ENCODE measurements at places on chromosomes 1 and 21.

GRCh38 chr1:90986953-90987352, 34.9 kb downstream of the ZNF644 start:
- DNase-seq, result no peak

- DNase-seq, result no peak
Measured at GRCh38 chr1:235275223-235275622, 52.8 kb downstream of the ARID4B start.

DNA sequence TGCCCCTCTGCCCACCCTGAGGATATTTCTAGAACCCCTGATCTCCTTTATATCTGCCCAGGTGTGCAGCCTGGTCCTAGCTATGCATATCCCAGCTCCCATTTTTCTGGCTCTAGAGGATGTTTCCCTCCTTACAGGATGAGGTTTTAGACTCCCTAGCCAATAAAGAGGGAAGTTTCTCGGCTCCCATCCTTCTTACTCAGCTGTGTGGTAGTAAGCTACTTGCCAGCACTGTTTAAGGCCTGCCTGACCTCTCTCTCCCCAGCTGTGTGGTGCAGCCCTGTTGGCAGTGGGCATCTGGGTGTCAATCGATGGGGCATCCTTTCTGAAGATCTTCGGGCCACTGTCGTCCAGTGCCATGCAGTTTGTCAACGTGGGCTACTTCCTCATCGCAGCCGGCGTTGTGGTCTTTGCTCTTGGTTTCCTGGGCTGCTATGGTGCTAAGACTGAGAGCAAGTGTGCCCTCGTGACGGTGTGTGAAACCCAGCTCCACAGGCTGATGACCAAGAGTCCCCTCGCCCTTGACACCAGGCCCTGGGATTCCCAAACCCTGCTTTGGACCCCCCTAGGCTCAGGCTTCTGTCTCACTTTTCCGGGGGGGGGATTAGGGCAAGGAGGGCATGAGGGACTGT, 7.8 kb upstream of the P3R3URF start:
- no peak for DNase-seq

GRCh38 chr1:175272361-175272760, 79.8 kb upstream of the KIAA0040 start:
- no peak for DNase-seq

DNA sequence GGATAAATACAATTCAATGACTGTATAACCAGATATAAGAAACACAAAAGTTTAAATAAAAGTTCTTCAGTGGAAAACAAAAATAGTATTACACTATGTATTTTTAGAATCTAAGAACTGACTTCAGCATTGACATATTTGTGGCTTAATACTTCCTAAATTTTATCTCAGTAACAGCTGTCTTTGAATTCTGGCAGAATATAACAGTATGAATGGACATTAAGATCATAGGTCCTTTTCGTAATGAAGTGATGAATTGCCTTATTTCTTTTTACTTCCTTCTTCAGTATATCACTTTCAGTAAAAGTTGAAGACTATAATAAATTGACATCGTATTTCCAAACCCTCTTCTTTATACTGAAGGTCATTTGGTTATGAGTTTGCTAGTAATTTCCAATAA, 1030.0 kb downstream of the MRPL39 start:
- DNase-seq, result no peak

DNA sequence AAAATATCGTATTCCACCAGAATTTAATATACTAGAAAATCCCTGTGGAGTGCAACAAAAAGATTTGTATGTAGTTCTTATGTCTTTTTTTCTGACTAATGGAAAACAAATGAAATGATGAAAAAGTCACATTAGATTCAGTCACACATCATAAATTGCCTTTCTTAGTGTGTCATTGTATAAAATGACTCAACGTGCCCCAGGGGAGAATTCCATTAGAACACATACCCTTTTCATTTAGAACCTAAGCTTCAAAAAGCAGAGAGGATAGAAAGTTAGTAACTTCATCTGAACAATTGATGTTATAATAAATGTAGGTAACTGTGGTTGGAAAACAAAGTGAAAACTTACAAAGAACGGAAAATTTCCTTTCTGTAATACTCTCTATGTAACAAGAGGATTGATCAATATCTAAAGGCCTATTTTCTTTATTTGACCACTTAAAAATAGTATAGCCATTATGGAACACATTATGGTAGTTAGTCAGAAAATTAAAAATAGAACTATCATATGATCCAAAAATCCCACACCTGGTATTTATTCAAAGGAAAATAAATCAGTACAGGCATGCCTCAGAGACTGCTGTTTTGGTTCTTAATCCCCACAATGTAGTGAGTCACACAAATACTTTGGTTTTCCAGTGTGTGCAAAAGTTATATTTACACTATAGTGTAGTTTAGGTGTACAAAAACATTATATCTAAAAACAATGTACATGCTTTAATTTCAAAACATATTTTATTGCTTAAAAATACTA, 1016.1 kb downstream of the KCNT2 start:
- DNase-seq, result no peak

DNA sequence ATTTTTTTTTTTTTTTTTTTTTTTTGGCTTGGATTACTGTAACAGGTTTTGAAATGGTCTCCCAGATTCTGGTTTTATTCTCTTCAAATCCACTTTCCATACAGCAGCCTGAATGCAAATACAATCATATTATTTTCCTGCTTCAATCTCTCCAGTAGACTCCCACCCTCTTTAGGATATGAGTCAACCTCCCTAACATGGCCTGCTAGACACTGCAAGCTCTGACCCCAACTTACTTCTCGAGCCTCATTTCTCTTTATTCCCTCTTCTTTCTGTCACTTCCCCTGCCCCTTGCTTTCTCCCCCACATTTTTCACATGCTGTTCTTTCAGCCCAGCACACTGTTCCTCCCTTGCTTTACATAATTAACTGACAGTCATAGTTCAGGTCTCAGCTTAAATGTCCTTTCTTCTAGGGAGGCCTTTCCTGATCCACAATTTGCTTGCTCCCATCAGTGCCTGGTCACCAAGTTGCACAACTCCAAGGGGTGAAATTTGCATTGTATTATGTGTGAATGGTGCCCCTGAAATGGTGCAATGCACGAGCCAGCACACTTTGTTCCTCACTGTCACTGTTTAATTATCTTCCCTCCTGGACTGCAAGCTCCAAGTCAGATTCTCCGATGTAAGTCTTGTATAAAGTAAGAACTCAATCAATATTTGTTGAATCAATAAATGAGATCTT, 22.1 kb upstream of the IL19 start:
- DNase-seq, result no peak

DNA sequence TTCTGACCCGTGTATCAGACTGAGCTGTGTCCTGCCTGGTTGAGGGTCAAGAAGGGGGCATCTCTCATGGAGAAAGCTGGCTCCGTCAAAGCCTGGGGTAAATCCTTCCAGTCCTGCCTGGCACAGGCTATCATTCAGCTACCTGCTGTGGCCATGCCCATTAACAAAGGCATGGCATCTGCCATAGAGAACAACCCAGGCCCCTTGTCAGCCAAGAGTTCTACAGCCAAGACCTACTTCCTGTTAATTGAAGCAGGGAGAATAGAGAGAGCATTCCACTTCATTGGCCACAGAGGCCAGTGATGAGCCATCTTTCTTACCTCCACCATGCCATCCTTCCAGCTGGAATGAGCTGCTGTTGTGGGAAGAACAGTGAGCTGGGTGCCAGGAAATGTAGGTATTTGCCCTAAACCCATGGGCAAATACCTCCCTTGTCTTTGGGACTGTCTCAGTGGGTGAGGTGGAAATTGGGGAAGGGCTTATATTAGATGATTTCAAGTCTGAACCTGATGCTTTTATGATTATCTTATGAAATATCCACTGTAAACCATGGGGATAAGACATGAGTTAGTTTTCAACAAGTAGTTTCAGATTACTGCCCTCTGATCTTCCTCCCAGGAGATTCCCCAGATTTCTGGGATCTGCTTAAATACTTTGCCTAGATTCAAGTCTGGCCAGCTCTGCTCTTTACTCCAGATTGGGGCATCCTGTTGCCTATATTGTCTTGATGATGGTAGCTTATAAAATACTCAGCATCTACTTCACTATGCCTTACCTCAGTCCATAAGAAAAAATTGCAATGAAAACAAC, 11.2 kb upstream of the KCNQ4 start:
- DNase-seq, result no peak

GRCh38 chr1:177286396-177286795, 115.6 kb downstream of the BRINP2 start:
- no peak for DNase-seq

- DNase-seq, result no peak
Measured at GRCh38 chr1:204304067-204304466, 55.7 kb downstream of the PLEKHA6 start.

DNA sequence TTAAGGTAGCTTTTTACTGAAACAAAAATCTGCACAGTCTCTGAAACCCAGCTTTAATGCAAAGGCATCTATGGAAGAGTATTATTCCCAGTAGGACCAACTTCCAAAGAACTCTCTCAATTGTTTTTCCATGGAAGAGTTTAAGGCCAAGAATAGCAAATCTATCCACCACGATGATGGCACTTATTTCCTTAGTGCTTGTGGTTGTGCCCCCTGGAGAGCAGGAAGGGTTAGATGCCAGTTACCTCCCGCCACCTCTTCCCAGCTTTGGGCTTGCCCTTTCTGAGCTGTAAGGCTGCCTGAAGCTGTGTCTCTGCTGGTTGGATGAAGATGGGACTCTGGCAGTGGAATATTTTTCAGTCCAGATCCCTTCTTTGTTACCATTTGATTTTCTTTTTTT, 4.8 kb upstream of the ATP1A1 start:
- DNase-seq, result no peak

DNA sequence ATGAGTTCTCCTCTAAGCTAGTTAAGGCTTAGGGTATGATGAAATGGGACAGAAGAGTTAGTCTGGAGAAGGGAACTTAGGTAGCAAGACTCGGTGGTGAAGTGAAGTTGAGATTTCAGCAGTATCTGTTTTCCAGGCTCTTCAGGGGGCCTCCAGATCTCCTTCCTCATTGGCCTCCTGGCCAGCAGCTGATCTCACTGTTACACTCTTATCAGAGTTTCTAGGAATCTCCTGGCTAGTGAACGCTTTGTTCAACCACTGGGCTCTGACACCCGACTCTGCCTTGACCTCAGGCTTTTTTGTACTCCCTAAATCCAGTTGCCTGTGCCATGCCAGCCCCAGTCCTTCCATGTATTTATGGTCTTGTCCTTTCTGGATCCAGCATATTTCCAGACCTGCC, 311.0 kb downstream of the ASTN1 start:
- DNase-seq, result no peak

GRCh38 chr1:204041803-204042505, 31.0 kb upstream of the SOX13 start:
- DNase-seq, result no peak

- DNase-seq, result no peak
Measured at GRCh38 chr21:16789636-16790035, 723.2 kb upstream of the CXADR start.

DNA sequence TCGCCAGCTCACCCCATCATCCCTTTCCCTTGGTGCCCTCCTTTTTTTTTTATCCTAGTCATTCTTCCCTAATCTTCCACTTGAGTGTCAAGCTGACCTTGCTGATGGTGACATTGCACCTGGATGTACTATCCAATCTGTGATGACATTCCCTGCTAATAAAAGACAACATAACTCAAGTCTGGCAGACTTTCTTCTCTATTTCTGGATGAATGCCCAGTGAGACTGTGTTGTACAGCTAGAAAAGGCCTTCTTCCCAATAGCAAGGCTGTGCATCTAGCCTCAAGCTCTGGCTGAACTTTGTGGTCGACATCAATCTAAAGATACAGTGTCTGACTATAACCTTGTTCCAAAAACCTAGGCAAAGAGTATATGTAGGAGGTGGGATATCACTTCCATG, 6.4 kb downstream of the IL24 start:
- DNase-seq, result no peak

GRCh38 chr21:17428484-17428869, 84.4 kb upstream of the CXADR start:
- DNase-seq, result no peak

DNA sequence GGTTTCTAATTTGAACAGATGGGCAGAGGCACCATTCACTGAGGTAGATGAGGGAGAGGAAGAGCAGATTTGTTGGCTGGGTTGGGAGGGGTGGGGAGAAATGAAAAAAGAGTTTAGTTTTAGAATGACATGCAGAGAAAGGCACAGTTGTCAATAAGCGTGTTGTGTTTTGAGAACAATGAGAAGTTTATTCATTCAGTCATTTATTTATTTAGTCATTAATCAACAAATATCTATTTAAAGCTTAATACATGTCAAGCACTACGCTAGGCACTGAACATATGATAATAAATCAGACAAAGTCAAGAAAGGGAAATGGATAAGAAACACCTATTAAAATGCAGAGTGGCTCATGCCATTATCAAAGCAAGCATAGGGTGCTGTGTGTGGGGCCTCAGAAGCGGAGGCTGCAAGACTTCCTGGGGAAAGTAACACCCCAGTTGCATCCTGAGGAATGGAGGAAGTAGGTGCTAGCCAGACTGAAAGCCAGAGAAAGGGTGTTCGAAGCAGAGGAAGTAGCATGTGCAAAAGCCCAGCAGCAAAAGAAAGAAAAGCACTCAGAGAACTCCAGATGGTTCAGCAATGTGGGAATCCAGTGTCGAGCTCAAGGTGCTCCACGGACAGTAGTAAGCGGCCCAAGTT, 114.1 kb downstream of the RNF220 start:
- no peak for DNase-seq

- DNase-seq, result no peak
Measured at GRCh38 chr1:65791396-65791795, 1.3 kb upstream of the PDE4B start.

DNA sequence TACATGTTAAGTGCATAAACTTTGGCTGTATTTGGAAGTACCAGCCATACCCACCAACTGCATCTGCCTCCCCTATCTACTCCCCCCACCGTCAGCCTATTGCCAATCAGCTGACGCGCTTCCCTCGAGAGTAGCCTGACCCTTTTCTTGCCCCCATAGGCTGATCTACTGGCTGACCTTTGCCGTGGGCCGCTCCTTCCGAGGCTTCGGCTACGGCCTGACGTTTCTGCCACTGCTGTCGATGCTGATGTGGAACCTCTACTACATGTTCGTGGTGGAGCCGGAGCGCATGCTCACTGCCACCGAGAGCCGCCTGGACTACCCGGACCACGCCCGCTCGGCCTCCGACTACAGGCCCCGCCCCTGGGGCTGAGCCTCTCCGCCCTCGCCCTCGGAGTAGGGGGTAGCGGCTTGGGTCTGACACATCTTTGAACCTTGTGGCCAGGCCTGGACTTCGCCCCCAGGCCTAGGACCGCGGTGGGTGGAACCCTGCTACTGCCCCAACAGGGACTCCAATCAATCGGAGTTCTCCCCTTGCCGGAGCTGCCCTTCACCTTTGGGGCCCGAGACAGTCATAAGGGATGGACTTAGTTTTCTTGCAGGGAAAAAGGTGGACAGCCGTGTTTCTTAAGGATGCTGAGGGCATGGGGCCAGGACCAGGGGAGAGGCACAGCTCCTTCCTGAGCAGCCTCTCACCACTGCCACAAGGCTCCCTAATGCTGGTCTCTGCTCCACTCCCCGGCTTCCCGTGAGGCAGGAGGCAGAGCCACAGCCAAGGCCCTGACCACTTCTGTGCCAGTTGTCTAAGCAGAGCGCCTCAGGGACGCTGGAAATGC, 4.0 kb downstream of the GLMP start:
- peak; percentile 90 for DNase-seq

- DNase-seq, result no peak
Measured at GRCh38 chr1:104248385-104248784, 498.7 kb downstream of the AMY1C start.

- no peak for DNase-seq
Measured at GRCh38 chr1:227944931-227945890, 2.5 kb downstream of the WNT9A start.
